ENCODE measurements at places on chromosomes 6 and 20. TPM values are rescaled to one million over a fixed set of nuclear protein-coding genes. Genes with fewer than 3 reads are reported as not detected.

The CAP2 gene
- not detected for polyA plus RNA-seq

The TTK gene
- polyA plus RNA-seq = 0.50 TPM

The CD109 gene
- not detected for polyA plus RNA-seq

The EFCAB8 gene
- not detected for polyA plus RNA-seq

The RIPOR3 gene
- polyA plus RNA-seq = 3.3 TPM

The PDYN gene
- not detected for polyA plus RNA-seq

The WFDC2 gene
- 2.2 TPM for polyA plus RNA-seq

The CYP21A2 gene
- polyA plus RNA-seq = not detected

The AHI1 gene
- 10.4 TPM for polyA plus RNA-seq

The FAM209B gene
- polyA plus RNA-seq = 0.38 TPM

The SLC24A3 gene
- not detected for polyA plus RNA-seq

The ULBP3 gene
- polyA plus RNA-seq = 1.1 TPM

The WFDC5 gene
- not detected for polyA plus RNA-seq

The ULBP1 gene
- not detected for polyA plus RNA-seq

The OOEP gene
- 0.79 TPM for polyA plus RNA-seq

The FBXO9 gene
- 48.3 TPM for polyA plus RNA-seq

The IRAK1BP1 gene
- polyA plus RNA-seq = 1.8 TPM

The FAM83B gene
- not detected for polyA plus RNA-seq

The SCUBE3 gene
- polyA plus RNA-seq = 0.09 TPM

The CCDC170 gene
- polyA plus RNA-seq = not detected

The PSMB9 gene
- polyA plus RNA-seq = 695 TPM

The FAM110A gene
- polyA plus RNA-seq = 19.3 TPM

The PI16 gene
- 2.3 TPM for polyA plus RNA-seq

The DNMT3B gene
- polyA plus RNA-seq = not detected

The BMP2 gene
- not detected for polyA plus RNA-seq

The SRXN1 gene
- 5.5 TPM for polyA plus RNA-seq

The FOXS1 gene
- not detected for polyA plus RNA-seq

The PKIB gene
- polyA plus RNA-seq = not detected

The MOG gene
- not detected for polyA plus RNA-seq

The GPR63 gene
- polyA plus RNA-seq = not detected

The SLC22A23 gene
- polyA plus RNA-seq = 0.35 TPM

The RPS6KA2 gene
- polyA plus RNA-seq = 4.9 TPM

The EYS gene
- 0.04 TPM for polyA plus RNA-seq

The PCSK2 gene
- not detected for polyA plus RNA-seq

The SLC16A10 gene
- 1.2 TPM for polyA plus RNA-seq

The NEDD9 gene
- 32.4 TPM for polyA plus RNA-seq

The STMND1 gene
- polyA plus RNA-seq = not detected

The CFAP206 gene
- polyA plus RNA-seq = not detected

The TINAG gene
- polyA plus RNA-seq = not detected

The TMEM242 gene
- polyA plus RNA-seq = 14.5 TPM

The PROCR gene
- polyA plus RNA-seq = not detected

The GTSF1L gene
- 1.2 TPM for polyA plus RNA-seq

The SLC25A27 gene
- not detected for polyA plus RNA-seq

The C6orf58 gene
- polyA plus RNA-seq = not detected

The SPTLC3 gene
- not detected for polyA plus RNA-seq

The FNDC11 gene
- polyA plus RNA-seq = 2.5 TPM

The ADTRP gene
- 2.2 TPM for polyA plus RNA-seq

The RBPJL gene
- polyA plus RNA-seq = not detected

The CRISP2 gene
- polyA plus RNA-seq = not detected

The GCNT2 gene
- 6.0 TPM for polyA plus RNA-seq

The TMEM244 gene
- 0.84 TPM for polyA plus RNA-seq

The GSTA5 gene
- polyA plus RNA-seq = not detected

The CD24 gene
- polyA plus RNA-seq = 261 TPM

The KIF25 gene
- polyA plus RNA-seq = not detected

The FUT9 gene
- not detected for polyA plus RNA-seq
